ENCODE measurements at places on chromosomes 5 and 9. TPM values are rescaled to one million over a fixed set of nuclear protein-coding genes. Genes with fewer than 3 reads are reported as not detected.

- no peak for DNase-seq
These were observed 28.8 kb upstream of the NCS1 start for GRCh38 chr9:130143279-130143893.

- DNase-seq = peak; percentile 73
These were observed 107.0 kb downstream of the TRIO start for GRCh38 chr5:14250084-14250695.

GRCh38 chr5:10124287-10124686 lies 125.4 kb downstream of the ATPSCKMT start:
- no peak for DNase-seq

DNA sequence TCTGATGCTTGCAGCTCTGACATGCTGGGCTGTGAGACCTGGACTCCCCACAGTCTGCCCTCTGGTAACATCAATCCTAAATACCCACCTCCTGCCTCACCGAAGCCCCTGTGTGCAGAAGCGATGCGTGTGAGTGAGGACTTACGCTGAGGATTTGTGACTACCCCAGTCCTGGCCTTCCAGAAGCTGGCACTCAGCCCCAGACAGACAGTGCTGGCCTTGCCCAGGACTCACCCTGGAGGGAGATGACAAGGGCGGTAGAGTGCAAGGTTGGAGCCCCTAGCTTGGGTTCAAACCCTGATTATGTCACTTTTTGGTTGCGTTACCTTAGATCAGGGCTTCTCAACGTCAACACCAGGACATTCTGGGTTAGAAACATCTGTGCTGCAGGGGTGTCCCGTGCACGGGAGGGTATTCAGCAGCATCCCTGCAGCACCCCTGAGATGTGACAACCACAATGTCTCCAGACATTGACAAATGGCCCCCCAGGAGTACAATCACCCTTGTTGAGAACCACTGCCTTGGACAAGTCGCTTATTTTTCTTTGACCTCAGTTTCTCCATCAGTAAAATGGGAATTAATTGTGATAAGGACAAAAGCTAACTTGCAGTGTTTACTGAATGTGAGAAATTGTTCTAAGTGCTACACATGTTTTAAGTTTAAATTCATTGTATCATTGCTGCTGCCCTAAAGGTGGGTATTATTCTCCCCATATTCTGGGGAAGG lies 23.5 kb upstream of the TTLL11 start:
- DNase-seq = no peak

GRCh38 chr9:118444403-118444802 lies 740.2 kb downstream of the TLR4 start:
- no peak for DNase-seq

DNA sequence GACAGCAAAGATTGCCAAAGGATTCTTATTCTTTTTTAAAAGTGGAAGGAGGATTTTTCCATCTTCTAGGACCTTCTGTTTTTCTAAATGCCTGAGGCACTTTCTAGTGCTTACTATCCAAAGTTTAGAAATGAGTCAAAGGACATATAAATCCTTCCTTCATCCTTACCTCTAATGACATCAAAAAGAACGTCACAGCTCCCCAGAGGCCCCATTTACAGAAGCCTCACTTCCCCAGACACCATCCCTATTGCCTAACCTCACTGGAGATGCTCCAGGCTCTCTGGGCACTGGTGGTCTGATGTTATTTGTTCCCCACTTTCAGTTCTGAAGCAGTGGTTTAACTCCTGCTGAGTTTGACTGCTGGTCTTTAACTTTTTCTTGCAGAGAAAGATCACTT lies 504.3 kb downstream of the AGTPBP1 start:
- DNase-seq = no peak

Gene PTPA
- 113 TPM for total RNA-seq

Gene LRRC19
- not detected for total RNA-seq

Measured in left cardiac atrium (tissue), 4 donors.